ENCODE measurements at places on chromosomes 12 and 14.

DNA sequence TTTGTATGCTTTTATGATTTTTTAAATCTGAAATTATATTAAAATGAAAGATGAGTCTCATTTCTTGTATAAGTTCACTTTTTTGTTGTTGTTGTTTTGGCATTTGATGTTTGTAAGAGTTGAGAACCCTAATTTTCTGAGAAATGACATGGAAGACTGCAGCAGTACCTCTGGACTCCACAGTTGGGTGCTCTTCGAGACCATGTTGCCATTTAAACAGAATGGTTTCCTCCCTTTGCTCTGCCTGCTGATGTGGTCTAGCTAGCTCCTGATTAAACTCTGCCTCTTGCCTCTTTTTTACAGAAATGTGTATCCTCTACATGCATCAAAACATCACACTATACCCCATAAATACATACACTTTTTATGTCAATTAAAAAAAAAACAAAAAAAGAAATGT, 5.8 kb upstream of the LTA4H start:
- no peak for DNase-seq

DNA sequence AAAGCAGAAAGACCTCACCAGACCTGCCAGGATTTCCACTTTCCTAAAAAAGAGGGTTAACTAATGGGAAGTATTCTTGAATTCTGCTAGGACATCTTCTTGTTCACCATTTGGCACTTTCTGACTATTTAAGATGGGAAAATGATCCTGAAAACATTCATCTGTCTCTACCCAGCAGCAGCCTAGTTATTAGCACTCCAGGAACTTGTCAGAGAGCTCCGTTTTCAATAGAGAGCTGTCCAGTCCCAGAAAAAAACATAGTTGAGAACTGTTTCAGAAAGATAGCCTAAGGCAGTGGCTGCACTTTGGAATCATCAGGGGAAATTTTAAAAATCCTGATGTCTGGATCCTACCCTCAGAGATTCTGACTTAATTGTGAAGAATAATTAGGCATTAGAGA, 22.1 kb upstream of the CEP83 start:
- DNase-seq, result no peak

- DNase-seq, result no peak
These were observed 23.3 kb downstream of the OR10G3 start for GRCh38 chr14:21556378-21557083.

DNA sequence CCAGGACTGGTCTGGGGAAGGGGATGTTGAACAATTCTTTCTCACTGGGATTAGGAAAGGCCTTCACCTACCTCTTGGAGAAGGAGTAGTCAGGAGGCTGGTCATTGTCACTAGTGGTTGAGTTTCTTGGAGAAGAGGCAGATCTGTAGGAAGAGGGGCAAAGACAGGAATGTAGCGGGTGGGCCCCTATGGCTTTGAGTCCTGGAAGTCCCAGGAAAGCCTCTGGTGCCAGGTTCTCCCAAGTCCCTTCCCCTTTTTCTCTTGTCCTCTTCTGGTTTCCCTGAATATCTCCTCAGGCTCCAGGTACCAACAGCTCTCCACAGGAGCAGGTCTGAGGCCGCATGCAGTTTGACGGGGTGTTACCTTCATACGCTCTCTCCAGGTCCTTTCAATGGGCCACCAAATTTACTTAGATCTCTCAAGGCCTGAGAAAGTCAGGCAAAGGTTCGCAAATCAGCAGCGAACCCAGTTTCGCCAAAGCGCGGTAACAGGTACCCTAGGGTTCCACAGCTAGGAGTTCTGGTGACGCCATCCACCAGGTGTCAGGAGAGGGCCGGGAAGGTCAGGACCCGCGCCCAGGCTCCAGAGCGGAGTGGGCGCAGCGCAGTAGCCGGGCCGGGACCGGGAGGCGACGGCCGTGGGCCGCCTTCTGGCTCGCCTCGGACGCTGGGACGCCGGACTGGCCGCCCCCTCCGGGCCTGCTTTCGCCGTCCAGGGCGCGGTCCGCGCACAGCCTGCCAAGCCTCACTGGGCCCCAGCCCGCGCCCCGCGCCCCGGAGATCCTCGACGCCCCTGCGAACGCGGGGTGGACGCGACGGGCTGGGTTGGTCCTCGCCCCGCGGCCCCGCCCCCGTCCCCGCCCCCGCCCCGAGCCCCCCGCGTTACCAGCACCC, 795 bp downstream of the SMAGP start:
- no peak for DNase-seq

GRCh38 chr14:80077262-80077661, 134.0 kb downstream of the DIO2 start:
- no peak for DNase-seq
